ENCODE measurements at places on chromosomes 13 and 19. TPM values are rescaled to one million over a fixed set of nuclear protein-coding genes. Genes with fewer than 3 reads are reported as not detected.
A peak's percentile ranks its signal among the peaks of the same experiment; 100 is the strongest.

GFY gene
- not detected for total RNA-seq

TJP3 gene
- total RNA-seq = 0.49 TPM

FGF21 gene
- not detected for total RNA-seq

OSCAR gene
- total RNA-seq = 0.26 TPM

C19orf38 gene
- not detected for total RNA-seq

TMIGD2 gene
- total RNA-seq = not detected

SLITRK6 gene
- 0.18 TPM for total RNA-seq

GRCh38 chr19:55694656-55695491, 19.8 kb downstream of the EPN1 start:
- no peak for DNase-seq

DNA sequence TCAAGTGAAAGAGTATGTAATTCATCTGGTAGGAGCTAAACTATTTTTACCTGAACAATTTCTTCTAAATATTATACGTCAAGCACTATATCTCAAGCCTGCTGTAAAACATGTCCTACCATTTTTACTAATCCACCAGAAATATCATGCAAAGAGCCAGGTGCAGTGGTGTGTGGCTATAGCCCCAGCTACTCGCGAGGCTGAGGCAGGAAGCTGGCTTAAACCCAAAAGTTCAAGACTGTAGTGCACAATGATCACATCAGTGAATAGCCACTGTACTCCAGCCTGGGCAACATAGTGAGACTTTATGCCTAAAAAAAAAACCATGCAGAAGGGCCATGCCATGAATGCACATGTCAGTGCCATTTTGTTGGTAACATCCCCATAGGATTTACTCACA, 20.7 kb upstream of the CLN5 start:
- no peak for DNase-seq

DNA sequence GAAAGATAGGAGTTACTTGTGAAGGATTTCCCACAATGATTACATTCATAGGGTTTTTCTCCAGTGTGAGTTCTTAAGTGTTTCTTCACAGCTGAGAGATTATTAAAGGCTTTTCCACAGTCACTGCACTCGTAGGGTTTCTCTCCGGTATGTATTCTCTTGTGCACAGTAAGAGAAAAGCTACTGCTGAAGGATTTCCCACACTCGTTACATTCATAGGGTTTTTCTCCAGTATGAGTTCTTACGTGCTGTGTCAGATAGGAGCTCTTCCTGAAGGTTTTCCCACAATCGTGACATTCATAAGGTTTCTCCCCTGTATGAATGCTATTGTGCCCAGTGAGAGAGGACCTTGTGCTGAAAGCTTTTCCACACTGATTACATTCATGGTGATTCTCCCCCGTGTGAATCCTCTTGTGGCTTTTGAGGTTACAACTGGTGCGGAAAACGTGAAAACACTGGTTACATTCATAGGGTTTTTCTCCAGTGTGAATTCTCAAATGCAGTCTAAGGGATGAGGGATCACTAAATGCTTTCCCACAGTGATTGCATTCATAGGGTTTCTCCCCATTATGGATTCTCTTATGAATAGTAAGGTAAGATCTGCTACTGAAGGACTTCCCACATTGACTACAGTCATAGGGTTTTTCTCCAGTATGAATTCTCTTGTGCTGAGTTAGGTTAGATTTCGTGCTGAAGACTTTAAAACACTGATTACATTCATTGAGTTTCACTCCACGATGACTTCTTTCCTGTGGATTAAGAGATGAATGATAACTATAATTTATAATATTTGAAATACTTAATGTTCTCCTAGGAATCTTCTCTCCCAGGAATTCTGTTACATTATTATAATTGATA, 20.6 kb downstream of the ZNF558 start:
- DNase-seq = no peak

DNA sequence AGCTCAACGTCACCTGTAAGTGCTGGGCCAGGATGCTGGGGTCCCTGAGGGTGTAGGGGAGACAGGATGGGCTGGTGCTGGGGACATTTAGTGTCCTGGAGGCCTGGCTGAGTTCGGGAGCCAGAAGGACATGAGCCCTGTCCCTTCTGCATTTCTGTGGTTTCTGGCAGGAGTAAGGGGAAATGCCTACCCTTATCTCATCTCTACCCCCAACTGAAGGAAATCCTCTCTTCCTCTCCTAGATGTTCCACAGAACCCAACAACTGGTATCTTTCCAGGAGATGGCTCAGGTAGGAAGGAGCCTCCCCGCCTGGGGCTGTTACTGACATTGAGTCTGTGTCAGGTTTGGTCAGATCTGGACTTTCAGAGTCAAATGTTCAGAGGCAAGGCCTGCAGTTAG, 1.2 kb downstream of the CD33 start:
- DNase-seq = no peak

- no peak for DNase-seq
Measured at GRCh38 chr13:43760257-43760656, 26.5 kb downstream of the ENOX1 start.

DNA sequence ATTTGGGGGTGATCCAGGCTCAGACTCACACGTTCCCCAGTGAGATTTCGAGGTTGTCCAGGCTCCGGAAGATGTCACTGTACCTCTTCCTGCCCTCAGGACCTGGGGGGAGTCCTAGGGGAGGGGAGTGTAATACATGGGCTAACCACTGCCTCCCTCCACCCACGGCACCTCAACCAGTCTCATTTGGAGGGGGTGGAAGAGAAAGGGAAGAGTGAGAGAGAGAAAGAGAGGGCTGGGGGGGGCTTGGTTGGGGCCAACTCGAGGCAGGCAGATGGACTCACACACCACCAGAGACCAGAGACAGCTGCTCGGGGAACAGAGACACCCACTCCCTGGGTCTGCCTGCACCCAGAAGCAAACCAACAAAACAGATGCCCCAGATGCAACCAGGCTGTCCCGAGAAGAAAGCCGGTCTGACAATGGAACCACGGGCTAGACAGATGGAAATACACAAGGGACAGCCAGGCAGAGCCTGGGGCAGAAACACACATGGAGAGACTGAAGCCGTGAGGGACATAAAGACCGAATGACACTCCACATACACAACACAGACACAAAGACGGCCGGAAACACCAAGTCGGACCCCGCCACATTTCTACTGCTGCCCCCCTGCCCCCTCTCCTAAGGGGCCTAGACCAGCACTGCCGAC, 825 bp downstream of the GMIP start:
- DNase-seq = no peak

DNA sequence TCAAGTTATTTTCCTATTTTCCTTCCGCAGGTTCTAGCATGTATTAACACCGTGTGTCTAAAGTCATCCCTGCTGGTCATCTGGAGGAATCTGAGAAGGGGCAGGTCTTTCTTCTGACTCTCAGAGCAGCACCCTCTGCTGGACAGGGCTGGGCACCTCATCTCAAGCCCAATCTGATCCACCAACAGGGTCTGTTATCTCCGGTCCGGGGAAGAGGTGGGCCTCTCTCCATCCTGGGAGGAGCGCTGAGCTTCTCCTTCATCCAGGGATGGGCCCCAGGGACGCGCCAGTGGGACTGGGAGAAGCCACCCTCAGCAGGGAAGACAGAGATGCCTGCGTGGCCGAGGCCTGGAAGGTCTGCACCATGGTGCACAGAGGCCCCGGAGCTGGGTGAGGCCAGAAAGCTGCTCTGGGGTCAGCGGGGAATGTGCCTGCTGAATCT, 26.0 kb upstream of the ZNF331 start:
- DNase-seq = peak; percentile 51

- no peak for DNase-seq
Measured at GRCh38 chr13:52830946-52831345, 17.5 kb downstream of the PCDH8 start.

DNA sequence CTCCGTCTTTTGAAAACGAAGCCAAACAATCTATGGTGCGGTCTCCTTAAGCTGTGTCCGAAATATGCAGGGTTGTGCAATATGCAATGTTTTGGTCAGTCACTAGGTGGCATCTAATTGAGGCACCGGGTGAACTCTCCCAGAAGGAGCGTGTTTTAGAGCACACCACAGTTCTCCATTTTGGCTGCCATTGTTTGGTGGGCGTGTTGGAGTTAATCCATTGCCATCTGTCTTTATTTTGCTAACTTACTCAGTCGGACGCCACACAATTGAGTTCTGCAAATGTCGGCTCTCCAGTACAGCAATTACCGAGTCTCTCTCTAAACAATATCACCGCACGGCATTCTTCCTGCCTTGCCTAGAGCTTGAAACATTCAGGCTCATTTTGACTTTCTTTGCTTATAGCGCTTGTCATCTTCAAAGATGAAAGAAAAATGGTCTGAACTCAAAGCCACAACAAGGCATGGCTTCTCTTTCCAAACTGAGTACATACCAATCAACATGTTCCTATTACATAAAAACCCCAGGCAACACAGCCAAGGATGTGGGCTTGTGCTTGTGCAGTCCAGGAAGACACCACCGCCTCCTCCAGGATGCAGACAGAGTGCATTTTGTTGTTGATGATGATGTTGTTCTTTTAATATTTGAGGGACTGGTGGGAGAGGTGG, 182.0 kb upstream of the SERP2 start:
- DNase-seq = no peak

- no peak for DNase-seq
Measured at GRCh38 chr13:57507752-57508463, 123.6 kb upstream of the PCDH17 start.
